ENCODE measurements at places on chromosomes 1 and 21.

- no peak for DNase-seq
Observed at GRCh38 chr1:47468709-47469389, 31.0 kb downstream of the FOXD2 start.

DNA sequence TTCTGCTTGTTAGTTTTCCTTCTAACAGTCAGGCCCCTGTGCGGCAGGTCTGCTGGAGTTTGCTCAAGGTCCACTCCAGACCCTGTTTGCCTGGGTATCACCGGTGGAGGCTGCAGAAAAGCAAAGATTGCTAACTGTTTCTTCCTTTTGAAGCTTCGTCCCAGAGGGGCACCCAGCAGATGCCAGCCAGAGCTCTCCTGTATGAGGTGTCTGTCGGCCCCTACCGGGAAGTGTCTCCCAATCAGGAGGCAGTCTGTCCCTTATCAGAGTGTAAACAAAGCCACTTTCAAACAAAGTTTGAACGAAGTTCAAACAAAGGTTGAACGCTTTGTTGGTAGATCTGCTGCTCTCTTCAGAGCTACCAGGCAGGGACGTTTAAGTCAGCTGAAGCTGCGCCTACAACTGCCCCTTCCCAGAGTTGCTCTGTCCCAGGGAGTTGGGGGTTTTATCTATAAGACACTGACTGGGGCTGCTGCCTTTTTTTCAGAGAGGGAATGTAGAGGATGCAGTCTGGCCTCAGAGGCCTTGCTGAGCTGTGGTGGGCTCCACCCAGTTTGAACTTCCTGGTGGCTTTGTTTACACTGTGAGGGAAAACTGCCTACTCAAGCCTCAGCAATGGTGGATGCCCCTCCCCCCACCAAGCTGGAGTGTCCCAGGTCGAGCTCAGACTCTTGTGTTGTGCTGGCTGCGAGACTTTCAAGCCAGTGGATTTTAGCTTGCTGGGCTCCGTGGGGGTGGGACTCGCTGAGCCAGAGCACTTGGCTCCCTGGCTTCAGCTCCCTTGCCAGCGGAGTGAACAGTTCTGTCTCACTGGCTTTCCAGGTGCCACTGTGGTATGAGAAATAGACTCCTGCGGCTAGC lies 401.8 kb downstream of the SRGAP2C start:
- DNase-seq, result no peak

DNA sequence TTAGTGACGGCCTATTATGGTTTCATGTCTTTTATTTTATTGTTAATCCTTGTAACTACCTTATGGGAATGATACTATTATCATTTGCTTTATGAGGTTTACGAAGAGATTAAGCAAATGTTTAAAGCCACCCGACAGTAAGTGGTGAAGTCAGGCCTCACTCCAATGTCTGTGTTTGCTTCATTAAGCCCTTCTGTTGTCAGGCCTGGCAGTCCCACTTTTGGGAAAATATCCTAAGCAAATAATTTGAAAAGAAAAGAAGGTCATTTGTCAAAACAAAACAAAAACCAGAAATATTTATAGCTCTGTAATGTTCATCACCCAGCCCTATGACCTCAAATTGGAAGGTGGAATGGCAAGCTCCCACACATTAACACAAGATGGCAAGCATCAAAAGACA lies 40.7 kb upstream of the USP24 start:
- no peak for DNase-seq

DNA sequence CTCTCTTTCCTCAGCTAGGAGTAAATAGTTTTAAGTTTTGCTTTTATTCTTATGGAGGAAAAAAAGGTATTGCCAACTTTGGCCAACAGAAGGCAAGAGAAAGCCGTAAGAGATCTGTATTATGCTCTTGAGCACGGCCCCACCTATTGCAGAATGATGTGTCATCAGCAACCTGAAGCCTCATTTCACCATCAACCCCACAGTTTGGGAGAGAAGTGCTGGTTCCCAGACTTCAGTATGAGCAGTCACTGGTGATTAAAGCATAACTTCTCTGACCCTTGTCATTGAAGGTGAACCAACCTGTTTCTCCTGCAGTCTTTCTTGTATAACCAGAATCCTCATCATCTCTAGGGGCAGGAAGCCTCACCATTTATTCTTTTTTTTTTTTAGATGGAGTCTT lies 100.2 kb downstream of the SIPA1L2 start:
- DNase-seq, result no peak

- no peak for DNase-seq
Observed at GRCh38 chr1:238861342-238862066, 524.9 kb upstream of the CHRM3 start.

GRCh38 chr1:187275346-187275745 lies 446.6 kb downstream of the PLA2G4A start:
- no peak for DNase-seq
